Activated naive CD4-positive, alpha-beta T cell treated with anti-CD3 and anti-CD28 coated beads, Interleukin-2, amount 50 U/mL, for 72 hours (primary cell): ENCODE measurements at places on chromosomes 2 and 18. TPM values are rescaled to one million over a fixed set of nuclear protein-coding genes. Genes with fewer than 3 reads are reported as not detected.

DNA sequence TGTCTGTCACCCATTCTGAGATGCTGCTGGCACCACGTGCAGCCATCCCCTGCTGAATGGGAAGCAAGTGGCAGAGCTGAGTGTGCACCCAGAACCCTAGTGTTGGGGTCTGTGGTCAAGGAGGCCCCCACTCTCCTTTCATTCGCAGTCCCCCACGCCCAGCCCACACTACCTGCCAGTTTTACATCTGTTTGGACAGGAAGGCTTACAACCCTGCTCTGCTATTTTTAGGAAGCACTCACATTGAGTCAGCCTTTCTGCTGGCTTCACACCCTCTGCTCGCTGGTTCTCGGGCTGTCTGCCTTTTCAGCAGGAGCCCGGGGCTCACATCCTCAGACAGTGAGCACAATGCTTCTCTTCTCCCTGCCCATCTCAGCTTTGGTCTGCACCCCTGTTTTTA is 10.7 kb upstream of the ADCY3 start:
- peak; percentile 37 for DNase-seq

SIX3 gene
- total RNA-seq, result not detected

- no peak for DNase-seq
These were observed 122.1 kb upstream of the RMDN2 start for GRCh38 chr2:37802899-37803379.

GRCh38 chr2:16852651-16853050 is 187.0 kb upstream of the CYRIA start:
- no peak for DNase-seq

DNA sequence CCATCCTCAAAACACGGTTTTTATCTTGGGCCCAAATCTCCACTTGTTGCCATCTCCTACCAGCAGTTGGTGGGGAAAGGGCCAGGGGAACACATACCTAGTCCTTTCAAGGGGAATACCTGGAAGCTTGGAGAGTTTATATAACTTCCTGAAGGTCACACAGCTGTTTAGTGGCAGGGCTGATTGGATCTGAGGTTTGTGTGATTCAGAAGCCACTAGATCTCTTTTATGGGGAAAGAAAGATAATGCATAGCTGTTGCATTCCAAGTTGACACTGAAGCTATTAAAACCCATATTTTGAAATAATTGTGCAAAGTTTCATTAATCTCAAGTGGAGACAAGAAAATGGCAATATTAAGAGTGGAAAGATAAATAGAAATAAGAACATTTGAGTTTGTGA is 134.2 kb downstream of the PLCL1 start:
- no peak for DNase-seq

- DNase-seq, result no peak
These were observed 27.5 kb upstream of the CD28 start for GRCh38 chr2:203678971-203679370.

GRCh38 chr18:35271656-35272055 is 18.4 kb downstream of the ZSCAN30 start:
- DNase-seq, result no peak

EPB41L3 gene
- total RNA-seq, result 15.0 TPM

KRTCAP3 gene
- total RNA-seq, result 7.9 TPM

GRCh38 chr2:69119104-69119894 is 106.3 kb downstream of the ANTXR1 start:
- no peak for DNase-seq
